ENCODE measurements at places on chromosomes 7 and 10. TPM values are rescaled to one million over a fixed set of nuclear protein-coding genes. Genes with fewer than 3 reads are reported as not detected.

DNA sequence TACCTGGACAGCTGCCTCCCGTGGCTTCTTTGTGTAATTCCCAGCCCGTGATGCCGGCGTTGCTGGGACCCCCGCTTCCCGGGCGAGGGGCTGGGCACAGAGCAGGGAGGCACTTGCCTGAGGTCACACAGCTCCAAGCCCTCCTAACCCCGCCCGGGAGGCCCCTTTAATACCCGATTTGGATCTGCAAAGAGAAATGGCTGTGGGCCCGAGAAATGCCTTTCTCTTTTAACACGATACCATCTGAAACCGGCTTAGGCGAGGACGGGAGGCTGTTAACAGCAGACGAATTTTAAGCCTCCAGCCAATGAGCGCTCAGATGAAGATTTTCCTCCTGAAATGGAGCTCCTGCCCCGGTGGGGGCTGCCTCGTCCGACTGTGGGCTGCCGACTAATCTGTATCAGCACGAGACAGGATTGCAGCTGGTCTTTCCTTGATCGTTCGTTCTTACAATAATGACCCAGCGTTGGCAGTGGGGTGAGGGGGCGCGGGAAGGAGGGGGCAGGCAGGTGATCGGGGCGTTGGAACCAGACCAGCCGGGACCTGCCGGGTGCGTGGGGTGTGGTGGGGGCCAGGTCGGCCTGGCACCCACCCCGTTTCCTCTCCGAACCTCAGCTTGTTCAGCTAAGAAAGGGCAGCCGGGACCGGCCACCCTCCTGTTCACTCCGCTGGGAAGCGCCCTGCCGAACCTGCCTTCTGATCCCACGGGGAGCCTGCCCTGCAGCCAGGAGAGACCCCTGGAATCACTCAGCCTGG lies 36.2 kb upstream of the FOXL3 start:
- H3K27me3 ChIP-seq: peaks cover 11% of the 10 kb centered on the region
- no peaks in the 10 kb centered on the region for H3K36me3 ChIP-seq
- DNase-seq: no peak

DNA sequence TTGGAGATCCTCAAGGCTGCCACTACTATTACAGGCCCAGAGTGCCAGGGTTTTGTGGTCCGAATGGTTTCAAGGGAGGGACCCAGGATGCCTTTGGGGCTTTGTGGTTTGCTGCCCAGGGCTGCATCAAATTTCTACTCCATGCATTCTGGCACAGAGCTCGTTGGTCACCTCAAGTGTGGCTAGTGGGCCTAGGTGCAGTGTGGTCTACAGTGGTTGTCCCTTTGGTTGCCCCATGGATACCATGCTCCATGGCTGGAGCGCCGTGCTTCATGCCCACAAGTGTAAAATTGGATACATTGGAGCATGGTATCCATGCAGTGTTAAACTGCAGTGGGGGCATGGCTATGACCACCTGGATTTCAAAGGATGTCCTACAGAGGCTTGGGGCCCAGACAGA lies 5.4 kb upstream of the PRF1 start:
- no peaks in the 10 kb centered on the region for H3K36me3 ChIP-seq
- H3K27me3 ChIP-seq: no peaks in the 10 kb centered on the region
- H3K27ac ChIP-seq: no peak overlapping the region
- no peak for DNase-seq
- no peak overlapping the region for H3K4me3 ChIP-seq

DNA sequence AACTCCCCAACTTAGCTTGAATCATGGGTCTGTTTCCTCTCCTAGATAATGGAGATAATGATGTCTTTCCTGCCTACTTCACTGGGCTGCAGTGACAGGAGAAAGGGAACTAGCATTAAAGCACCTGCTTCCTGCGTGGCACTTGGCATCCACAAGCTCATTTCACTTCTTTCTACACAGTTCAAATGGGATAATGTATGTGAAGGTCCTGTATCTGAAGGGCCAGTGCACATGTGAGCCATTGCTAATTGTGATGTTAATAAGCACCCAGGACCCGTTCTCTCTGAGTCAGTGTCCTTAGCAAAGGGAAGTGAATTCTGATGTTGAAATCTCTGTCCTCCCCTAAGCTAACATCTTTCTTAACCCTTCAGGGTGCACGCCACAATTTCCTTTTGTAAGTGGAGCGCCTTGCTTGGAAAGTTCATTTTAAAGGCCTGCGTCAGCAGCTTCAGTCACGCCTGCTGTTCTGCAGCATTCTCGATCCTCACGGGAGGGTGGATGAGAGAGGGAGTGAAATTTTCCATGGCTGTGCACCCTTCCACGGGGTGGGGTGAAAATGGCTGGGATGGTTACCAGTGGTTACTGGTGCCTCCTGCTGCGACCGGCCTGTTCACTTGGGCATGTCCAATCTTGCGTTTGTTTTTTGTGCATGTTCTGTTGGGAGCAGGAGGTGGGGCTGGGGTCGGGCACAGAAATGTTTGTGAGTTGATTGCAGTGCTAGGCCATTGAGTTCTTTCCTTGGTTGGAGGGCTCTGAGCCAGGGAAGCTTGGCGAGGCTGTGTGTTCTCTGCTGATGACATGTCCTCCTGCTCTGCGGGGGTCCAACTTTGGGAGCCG lies 59.2 kb downstream of the HK1 start:
- peaks cover 50% of the 10 kb centered on the region for H3K4me1 ChIP-seq
- no peak overlapping the region for H3K4me3 ChIP-seq
- peak overlapping the region; percentile 87 for H3K27ac ChIP-seq
- DNase-seq: no peak
- H3K27me3 ChIP-seq: no peaks in the 10 kb centered on the region

GRCh38 chr7:22781230-22781711 lies 41.4 kb downstream of the TOMM7 start:
- H3K27ac ChIP-seq: no peak overlapping the region
- peaks cover 24% of the 10 kb centered on the region for H3K27me3 ChIP-seq
- no peaks in the 10 kb centered on the region for H3K4me1 ChIP-seq
- no peak for DNase-seq
- no peaks in the 10 kb centered on the region for H3K36me3 ChIP-seq

GRCh38 chr10:78401624-78402367 lies 368.1 kb downstream of the RPS24 start:
- H3K27ac ChIP-seq: no peak overlapping the region
- no peak overlapping the region for H3K4me3 ChIP-seq
- peaks cover 5% of the 10 kb centered on the region for H3K4me1 ChIP-seq

GRCh38 chr10:71461457-71461856 lies 64.7 kb downstream of the CDH23 start:
- peaks cover 26% of the 10 kb centered on the region for H3K27me3 ChIP-seq
- no peak for DNase-seq
- no peak overlapping the region for H3K27ac ChIP-seq
- no peak overlapping the region for H3K4me3 ChIP-seq
- no peaks in the 10 kb centered on the region for H3K36me3 ChIP-seq
- H3K4me1 ChIP-seq: no peaks in the 10 kb centered on the region

- H3K4me3 ChIP-seq: no peak overlapping the region
- peaks cover 5% of the 10 kb centered on the region for H3K36me3 ChIP-seq
- H3K27me3 ChIP-seq: no peaks in the 10 kb centered on the region
- peaks cover 28% of the 10 kb centered on the region for H3K4me1 ChIP-seq
Observed at GRCh38 chr10:61960396-61961120, 59.1 kb downstream of the ARID5B start.

GRCh38 chr10:102413053-102413705 lies 5.4 kb downstream of the PSD start:
- peaks cover 11% of the 10 kb centered on the region for H3K36me3 ChIP-seq
- peaks cover 25% of the 10 kb centered on the region for H3K4me1 ChIP-seq
- H3K4me3 ChIP-seq: no peak overlapping the region
- H3K27ac ChIP-seq: no peak overlapping the region
- DNase-seq: no peak

DNA sequence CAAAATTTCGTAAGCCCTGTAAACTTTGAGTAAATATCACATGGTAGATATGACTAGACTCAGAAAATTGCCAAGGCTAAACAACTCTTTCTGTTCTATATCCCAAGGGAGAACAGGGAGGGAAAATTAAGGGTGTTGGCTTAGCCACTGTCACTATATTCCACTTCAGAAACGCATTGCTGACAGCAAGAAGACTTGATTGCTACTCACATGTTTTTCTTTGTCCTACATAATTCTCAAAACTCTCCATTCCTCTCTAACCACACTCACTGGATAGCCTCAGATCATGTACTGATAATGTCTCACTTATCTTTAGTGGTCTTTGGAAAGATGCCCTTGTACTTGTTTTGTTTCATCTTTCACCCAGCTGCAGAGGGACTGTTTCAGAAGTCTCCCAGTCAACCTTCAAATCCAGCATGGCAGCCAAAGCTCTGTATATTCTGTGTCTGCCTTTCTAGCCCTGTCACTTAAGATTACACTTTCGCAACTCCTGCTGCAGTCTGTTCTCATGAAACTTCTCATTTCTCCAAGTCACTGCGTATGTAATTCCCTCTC lies 582.4 kb upstream of the FZD8 start:
- no peak overlapping the region for H3K27ac ChIP-seq
- no peaks in the 10 kb centered on the region for H3K4me1 ChIP-seq
- H3K4me3 ChIP-seq: no peak overlapping the region

DNA sequence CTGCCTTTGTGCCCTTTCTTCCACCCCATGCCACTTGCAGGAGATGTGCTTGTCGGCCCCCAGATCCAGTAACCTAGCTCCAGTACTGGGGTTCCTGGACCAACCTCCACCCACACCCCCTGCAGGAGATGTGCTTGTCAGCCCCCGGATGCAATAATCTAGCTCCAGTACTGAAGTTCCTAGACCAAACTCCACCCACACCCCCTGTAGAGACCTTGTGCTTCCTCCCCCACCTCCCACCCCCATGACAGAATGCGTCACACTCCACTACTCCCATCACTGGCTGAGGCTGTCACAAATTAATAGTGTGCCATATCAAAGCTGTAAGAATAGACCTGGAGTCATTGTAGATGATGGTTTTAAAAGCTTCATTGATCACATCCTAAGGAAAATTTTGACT lies 185.0 kb downstream of the BICC1 start:
- peaks cover 6% of the 10 kb centered on the region for H3K4me1 ChIP-seq
- H3K27me3 ChIP-seq: peaks cover 4% of the 10 kb centered on the region
- no peak overlapping the region for H3K4me3 ChIP-seq
- no peak overlapping the region for H3K27ac ChIP-seq

DNA sequence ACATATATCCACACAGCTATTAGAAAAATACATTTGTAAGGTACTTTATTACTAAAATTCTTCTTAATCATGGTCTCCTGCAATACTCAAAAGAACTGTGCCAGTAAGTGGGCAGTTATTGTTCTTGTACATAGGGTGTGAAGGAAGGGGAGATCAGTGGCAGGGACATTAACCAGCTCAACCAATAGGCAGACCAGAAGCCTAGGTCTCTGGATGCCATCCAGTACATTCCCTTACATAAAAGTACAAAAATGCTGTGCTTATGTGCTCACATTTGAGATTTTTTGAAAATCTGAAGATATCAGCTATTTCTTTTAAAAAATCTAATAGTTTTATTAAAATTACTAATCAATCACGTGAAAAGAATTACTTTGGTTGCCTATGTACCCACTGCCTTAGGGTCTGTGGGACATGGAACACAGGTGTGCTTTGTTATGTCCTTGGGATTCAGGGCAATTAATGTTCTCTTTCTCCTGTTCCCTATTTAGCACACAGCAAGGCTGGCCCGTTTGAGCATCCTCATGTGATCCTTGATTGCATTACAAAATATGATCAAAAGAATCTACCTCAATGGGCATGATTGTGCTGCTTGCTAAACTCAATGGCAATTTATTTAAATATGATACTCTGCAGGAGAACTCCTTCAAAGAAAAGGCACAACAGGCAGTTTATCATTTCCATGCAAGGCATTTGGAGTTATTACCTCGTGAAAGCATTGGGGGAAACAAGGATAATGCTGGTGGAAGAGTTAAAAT lies 22.7 kb downstream of the TWIST1 start:
- no peaks in the 10 kb centered on the region for H3K36me3 ChIP-seq
- no peaks in the 10 kb centered on the region for H3K27me3 ChIP-seq
- DNase-seq: no peak
- no peak overlapping the region for H3K4me3 ChIP-seq
- no peak overlapping the region for H3K27ac ChIP-seq

DNA sequence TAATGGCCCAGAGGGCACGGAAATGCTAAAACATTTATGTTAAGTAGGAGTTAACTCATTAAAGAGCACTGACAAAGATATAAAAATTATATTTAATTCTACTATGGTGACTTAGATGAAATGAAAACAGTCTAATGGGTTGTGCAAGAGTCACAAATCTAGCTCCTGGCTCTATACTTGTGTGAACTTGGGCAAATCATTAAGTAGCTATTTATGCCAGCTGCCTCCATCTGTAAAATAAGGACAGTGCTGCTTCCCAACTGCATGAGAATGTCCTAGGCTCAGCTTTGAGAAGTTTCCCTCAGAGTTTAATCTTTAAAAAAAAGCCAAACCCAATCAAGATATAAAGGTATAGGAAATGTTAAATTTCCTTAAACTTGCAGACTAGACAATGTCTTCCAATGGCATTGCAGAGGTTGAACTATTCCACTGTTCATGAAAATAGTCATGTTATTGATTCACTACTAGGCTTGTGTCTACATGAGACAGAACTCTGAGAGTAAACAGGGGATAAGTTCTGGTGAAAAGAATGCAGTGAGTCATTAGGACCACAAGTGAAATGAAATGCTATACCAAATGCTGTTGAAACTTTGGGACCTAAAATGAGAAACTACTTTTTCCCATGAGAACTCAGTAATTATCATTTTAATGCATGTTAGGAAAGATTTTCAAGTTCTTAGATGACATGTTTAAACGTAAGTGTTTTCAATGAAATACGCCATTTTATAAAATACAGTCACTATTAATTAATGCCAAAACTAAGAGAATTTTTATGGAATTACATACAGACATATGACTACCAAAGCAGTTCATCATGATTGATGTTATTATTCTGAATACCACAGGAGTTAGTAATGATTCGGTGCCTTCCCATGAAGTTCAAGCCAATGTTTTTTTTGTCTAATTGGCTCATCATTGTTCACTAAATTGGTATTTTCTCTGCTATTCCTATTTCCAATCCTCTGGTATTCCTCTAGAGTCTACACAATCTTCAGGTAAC lies 84.2 kb downstream of the CDK6 start:
- H3K27me3 ChIP-seq: no peaks in the 10 kb centered on the region
- H3K4me3 ChIP-seq: no peak overlapping the region
- DNase-seq: no peak
- H3K27ac ChIP-seq: no peak overlapping the region
- H3K4me1 ChIP-seq: peaks cover 27% of the 10 kb centered on the region

GRCh38 chr10:110397856-110398255 lies 93.1 kb upstream of the SMNDC1 start:
- H3K27me3 ChIP-seq: peaks cover 12% of the 10 kb centered on the region
- no peaks in the 10 kb centered on the region for H3K36me3 ChIP-seq

- H3K4me1 ChIP-seq: peaks cover 6% of the 10 kb centered on the region
- peaks cover 45% of the 10 kb centered on the region for H3K27me3 ChIP-seq
- H3K36me3 ChIP-seq: no peaks in the 10 kb centered on the region
- no peak overlapping the region for H3K4me3 ChIP-seq
Observed at GRCh38 chr7:12583176-12583575, 12.7 kb downstream of the SCIN start.

Gene SEC31B
- 73.5 TPM for total RNA-seq

Gene LIPK
- total RNA-seq: not detected

Gene TMEM270
- total RNA-seq: not detected

Gene SPDYE5
- total RNA-seq: not detected

Gene TMEM273
- 39.6 TPM for total RNA-seq

Gene HBP1
- 250 TPM for total RNA-seq

Gene IFIT1B
- not detected for total RNA-seq

Gene OR2A5
- not detected for total RNA-seq

Gene CTAGE15
- total RNA-seq: not detected
